ENCODE measurements at places on chromosomes 1 and 21.

DNA sequence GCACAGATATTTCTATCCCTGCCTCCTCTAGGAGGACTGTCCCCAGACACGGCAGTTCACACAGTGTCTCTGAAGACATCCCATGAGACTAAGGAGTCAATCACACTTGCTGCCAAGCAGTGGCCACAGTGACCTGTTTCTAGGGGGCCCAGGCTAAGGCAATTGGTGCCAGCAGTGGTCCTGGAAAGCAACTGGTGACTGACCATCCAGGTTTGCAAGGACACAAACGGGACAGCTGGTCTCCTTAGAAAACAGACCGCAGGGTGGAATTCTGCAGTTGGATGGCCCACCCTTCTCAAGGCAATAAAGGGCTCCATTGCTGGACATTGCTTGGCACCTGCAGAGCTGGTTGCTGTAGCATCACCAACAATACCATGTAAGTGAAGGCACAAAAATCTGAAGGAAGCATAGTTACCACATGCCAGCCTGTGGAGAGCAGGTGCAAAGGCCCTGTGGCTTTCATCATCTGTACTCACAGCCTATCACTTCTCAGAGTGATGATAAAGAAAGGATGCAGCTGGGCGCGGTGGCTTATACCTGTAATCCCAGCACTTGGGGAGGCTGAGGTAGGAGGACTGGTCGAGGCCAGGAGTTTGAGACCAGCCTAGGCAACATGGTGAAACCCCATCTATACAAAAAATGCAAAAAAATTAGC lies 81.5 kb downstream of the STUM start:
- DNase-seq = no peak

- no peak for DNase-seq
Measured at GRCh38 chr1:4404854-4405590, 249.4 kb upstream of the AJAP1 start.

- DNase-seq = no peak
Measured at GRCh38 chr21:28856588-28857250, 136.0 kb downstream of the LTN1 start.

DNA sequence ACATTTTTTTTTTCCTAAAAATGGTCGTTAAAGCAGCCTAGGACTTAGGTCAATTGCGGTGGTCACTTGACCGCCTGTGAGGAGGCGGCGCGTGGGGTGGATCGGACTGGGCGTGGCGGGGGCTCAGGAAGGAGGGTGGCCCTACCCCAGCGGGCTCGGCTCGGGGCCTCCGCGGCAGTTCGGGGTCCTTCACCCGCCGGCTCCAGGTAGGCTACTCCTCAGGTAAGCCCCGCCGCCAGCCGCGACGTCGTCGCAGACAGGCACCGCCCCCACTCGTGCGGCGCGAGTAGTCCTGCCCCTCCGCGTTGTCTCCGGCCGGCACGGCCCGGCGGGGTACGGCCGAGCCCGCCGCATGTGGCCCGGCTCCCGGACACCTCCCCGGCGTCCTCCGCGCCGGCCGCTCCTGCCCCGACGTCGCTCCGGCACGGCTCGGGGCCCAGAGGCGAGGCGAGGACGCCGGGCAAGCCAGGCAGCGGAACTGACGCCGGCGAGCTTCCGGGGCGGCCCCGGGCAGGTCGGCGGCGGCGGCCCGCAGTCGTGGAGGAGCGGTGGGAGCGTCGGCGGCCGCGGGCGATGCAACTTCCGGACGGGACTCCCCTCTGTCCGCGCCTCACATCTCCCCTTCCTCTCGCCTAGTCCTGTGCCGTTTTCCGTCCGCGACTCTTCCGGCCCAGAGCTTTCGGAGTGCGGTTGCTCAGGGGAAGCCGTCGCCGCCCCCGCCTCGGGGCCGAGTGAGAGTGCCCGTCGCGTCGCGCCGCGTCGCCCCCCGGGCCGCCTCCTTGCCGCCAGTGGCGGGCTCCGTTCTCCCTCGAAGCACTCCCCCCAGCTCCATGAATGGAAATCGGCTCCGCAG lies at the start of gene AGO3:
TSS of gene AGO3 (plus strand) at position 513 of the 853 bp plus-strand sequence. CDS start at position 835, 322 bp downstream.
- peak; percentile 91 for DNase-seq

DNA sequence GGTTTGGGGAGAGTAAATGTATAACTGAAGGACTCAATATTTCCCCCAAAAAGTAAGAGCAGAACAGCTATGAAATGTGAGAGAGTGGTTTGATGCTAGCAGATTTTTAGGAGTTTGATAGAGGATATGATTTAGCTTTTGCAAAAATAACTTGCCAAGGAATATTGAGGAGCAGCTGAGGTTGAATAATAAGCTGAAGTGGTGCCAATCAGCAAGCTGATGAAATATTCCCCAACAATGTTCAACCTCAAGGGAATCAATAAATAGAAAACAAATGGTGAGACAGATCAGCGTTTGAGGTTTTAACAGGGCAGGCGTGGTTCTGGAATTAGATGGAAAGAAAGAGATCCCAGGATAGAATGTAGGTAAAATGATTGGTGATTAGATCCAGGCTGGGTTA lies 413.4 kb upstream of the ADAMTS5 start:
- DNase-seq = no peak

DNA sequence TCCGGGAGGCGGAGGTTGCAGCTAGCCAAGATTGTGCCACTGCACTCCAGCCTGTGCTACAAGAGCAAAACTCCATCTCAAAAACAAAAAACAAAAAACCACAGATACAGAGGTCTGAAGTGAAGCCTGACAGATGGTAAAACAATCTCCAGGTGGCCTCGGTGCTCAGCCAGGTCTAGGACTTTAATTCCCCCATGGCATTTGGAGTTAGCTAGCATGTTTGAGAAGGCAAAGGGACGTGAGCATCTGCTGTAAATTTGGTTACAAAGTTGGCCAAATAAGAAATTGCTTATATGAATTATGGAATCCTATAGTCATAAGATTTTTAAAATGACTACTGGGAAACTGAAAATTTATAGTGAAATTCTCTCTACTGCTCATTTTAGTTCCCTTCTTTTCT lies 98.3 kb upstream of the FMN2 start:
- DNase-seq = no peak

DNA sequence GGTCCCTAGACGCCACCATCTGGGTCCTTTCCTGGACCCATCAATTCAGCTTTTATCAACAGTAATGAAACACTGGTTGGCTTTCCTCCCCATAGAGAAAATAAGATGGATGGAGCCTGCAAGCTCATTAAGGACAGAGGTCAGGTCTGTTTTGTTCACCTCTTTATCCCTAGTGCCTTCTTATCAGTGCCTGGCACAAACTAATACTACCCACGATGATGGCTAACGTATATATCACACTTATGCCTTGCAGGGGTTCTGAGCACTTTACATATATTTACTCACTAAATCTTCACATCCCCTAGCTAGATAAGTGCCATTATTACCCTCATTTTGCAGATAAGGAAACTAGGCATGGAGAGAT lies 5.1 kb upstream of the UBXN10 start:
- no peak for DNase-seq

- DNase-seq = no peak
Measured at GRCh38 chr1:47915677-47916353, 81.4 kb downstream of the TRABD2B start.

Data from CMK (cell line).